Dorsolateral prefrontal cortex (tissue), 122 donors: ENCODE measurements at places on chromosomes 3 and 15. TPM values are rescaled to one million over a fixed set of nuclear protein-coding genes. Genes with fewer than 3 reads are reported as not detected.

Gene IFT122
- 44.1 TPM for total RNA-seq

Gene TMEM43
- 36.6 TPM for total RNA-seq

Gene CYP8B1
- not detected for total RNA-seq

DNA sequence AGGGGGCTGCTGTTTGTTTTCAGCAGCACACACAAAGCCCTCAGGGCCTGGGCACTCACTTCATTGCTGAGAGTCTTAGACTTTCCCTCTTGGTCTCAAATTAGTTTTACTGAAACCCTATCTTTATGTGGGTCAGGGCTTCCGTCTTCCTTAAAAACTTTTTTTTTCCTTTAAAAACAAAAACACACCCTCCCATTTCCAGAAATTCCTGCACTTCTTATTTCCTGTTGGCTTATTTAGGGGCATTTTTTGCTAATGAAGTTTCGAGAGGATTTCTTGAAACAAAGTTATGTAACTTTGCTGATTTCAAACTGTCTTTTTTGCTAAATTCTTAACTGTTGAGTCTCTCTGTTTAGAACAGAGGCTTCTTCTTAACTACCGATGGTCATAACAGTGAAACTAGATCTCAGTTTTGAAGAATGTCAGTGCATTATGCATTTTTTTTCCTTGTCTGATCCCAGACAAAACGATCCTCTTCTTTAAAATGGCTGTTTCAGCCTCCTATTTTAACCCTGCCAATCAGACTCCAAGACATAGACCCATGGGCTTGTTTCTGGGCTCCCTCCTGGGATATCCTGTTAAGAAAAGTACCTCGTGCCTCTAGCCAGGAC lies 23.3 kb downstream of the ANAPC13 start:
- no peak for DNase-seq

DNA sequence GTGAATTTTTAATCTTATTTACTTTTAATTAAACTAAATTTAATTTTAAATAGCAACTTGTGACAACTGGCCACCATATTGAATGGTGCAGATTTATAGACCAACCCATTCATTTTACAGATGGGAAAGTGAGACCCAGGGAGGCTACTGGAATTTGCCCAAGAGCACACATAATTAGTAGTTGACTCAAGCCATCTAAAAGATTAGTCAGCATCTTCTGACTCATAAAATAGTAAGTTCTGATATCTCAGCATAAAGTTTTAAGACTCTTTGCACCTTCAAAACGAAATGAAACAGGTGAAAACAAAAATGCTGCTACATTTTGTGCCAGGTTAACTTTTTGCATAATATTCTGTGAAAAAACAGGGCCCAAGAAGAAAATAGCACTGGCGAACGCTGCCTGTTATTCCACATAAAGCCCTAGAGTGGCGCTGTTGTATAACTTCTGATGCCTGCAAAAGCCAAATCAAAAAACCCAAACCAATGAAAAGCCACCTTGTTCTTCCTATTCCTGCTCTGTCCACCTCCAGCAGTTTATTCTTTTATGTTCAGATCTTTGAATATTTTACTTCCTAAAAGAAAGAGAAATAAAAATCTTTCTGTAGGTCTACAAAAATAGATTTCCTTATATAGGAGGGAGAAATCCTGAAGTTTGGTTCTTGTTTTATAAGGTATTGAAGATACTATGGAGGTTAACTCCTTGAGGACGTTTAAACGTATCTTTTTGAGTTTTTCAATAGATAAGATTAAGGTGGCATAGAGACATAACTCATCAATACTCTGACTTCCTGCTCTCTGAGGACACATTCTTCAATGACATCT lies 62.8 kb downstream of the OTOL1 start:
- no peak for DNase-seq

DNA sequence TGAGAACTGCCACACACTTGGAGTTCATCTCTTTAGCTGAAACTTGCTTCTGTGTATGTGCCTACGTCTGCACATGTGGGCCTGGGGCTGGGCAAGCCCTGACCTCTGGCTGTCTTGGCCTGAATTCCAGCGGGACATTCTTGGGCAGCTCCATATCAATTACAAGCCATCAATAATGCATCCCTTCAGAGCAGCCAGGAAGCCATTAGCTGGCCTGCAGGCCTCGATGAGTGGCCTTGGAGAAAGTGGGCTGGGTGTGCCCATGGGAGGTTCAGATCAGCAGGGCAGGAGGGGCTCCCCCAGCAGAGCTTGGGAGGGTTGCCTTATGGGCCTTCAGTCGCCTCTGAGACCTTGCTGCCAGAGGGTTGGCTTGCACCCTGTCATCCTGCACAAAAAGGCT lies 124.1 kb downstream of the ETFA start:
- DNase-seq, result no peak

DNA sequence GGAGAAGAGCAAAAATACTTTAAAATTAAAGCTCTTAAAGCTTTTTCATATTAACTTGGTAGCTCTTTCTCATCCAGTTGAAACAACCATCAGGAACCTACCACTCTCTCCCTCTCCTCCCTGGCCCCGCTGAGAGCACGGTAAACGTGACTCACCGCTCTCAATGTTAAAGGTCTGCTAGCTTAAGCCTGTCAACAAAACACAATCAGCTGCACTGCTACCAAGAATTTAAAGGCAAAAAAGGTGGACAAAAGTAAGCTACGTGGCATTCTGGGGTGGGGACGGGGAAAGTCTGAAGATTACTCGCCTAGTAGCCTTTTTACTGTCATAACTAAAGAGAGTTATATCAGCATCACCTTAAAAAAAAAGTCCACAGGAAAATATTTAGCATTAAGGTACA lies 8.4 kb upstream of the GP5 start:
- no peak for DNase-seq

GRCh38 chr3:121096953-121097352 lies 188.9 kb downstream of the STXBP5L start:
- DNase-seq, result no peak

DNA sequence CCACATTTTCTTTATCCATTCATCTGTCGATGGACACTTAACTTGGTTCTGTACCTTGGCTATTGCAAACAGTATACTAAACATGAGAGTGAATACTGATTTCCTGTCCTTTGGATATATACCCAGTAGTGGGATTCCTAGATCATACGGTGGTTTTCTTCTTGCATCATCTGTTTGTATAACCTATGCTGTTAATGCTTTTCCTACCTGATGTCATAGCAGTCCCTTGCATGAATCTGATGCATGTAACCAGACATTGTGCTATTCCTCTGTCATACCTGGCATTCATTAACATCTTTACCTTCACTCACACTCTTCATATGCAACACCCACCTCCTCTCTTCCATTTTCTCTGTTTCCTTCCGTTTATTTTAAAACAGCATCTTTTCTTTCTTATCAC lies 185.2 kb downstream of the KLHL25 start:
- no peak for DNase-seq

DNA sequence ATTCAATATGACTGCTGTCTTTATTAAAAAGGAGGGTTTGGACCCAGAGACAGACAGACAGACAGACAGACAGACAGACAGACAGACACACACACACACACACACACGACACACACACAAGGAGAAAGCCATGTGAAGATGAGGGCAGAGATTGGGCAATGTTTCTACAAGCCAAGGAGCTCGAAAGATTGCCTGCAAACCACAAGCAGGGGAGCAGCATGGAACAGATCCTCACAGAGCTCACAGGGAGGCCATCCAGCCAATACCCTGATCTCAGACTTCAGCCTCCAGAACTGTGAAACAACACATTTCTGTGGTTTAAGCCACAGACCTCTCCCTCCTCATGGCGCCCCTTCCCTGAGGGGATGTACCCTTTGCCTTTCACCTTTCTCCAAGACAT lies 35.8 kb upstream of the ABHD2 start:
- no peak for DNase-seq

DNA sequence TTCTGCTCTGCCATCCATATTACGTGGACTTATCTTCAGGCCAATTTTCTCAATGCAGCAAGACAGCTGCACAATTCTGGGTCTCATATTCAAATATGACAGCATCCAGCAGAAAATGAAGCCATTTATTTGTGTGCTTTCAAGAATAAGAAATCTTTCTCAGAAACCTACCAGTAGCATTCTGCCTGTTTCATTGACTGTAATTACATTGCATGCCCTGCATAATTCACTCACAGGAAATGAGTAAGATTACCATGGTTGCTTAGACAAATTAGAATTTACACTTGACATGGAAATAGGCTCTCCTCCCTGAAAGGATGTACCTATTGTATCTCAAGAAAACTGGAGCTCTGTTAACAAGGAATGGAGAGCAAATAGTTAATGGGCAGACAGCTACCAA lies 346.6 kb upstream of the DCBLD2 start:
- no peak for DNase-seq
